NCI-H526 (cell line): ENCODE measurements at places on chromosomes 6 and 20.

GRCh38 chr6:55276745-55277530 lies 50.3 kb upstream of the GFRAL start:
- DNase-seq = peak; percentile 77

DNA sequence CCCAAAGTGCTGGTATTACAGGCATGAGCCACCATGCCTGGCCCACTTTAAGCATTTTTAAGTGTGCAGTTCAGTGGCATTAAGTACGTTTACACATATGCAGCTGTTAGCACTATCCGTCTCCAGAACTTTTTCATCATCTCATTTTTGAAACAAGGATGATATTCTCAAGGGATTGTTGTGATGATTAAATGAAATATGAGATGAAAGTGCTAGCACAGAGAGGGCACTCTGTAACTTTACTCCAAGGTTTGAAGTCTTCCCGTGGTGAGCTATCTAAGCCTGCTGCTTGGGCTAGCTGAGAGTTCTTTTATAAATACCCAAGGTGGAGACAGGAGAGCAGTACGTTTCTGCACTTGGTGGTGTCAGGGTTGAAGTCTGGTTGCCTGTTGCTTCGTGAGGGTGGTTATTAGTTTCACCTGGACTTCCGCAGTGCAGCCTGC lies 6.6 kb downstream of the TM9SF4 start:
- no peak for DNase-seq

DNA sequence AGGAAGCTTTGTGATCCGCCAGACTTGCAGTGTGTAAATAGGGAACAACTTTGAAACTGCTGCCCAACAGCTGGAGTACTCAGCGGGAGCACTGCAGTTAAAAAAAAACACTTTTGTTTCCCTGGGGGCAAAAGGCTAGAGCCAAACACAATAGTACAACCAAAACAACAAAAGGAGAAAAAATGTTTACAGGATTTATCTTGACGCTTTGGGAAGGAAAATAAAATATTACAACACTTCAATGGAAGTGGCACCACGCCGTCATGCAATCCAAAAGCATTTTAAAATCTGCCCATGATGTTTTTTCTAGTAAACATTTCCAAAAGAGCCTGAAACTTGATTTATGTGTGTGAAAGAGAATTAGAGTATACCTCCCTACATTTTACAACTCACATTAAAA lies 26.0 kb downstream of the PTPRK start:
- DNase-seq = no peak

DNA sequence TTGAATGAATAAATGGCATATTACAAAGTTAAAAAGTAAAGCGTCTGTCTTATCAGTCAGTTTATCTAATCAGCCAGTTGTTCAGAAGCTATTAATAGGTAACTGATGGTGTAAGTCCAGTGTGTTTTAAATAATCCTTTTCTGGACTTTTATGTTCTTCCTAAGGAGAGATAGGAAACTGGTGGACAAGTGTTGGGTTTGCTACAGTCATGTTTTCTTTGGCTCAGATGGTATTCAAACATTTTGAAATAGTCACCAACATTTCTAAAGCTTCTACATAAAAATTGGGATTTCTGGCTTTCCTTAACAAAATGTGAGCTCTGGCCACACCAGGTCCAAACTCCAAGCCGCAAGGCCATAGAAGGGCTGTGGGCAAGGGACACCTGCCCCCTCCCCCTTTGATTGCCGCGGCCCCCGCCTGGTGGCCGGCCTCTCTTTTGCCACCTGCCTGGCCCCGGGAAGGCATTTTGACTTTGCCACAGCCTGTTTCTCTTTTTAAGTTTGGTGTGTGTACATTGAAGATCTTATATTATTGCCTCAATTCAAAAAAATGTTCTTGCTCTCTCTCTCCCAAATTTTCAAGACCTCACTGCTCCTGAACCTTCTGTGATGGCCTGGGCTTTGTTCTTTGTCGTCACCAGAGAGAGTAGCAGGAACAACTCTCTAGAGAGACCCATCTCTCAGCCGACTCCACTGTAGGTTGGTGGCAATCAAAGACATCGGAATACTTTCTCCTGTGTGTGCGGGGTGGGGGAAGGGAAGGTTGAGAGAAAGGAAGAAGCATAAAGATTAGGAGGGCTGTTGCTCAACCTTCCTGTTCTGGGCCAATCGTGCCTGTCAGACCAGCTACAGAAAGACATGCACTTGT lies 84.0 kb upstream of the ZNF217 start:
- DNase-seq = peak; percentile 39

GRCh38 chr6:107941199-107941598 lies 16.8 kb downstream of the SEC63 start:
- DNase-seq = no peak

GRCh38 chr6:41591859-41592502 lies 45.8 kb downstream of the FOXP4 start:
- DNase-seq = peak; percentile 74

DNA sequence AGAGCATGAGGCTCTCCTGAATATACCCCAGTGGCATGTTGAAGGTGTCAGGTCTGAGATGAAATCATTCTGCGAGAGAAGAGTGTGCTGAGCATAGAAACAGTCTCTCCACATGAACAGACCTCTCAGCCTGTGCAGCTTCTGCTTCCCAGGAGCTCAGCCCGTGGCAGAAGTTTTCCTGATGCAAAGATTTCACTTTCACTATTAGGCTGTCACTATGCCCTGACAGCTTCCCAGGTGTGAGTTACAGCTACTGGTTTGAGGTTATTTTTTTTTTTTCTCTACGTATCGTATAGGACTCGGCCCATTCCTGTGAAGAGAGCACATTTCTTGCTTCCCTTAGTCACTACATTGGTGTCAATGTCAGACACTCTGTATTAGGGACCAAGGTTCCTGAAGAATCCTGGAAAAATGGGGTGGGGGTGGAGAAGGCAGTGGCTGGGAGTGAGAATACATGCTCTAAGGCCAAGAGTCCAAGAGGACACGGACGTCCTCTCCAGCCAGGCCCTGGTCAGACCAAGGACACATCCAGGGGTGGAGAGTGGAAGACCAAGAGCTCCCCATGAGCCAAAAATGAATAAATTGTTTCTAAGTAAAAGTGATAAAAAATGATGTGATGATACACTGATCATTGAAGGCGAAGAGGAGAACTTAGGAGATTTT lies 121.2 kb upstream of the AKAP12 start:
- DNase-seq = no peak

DNA sequence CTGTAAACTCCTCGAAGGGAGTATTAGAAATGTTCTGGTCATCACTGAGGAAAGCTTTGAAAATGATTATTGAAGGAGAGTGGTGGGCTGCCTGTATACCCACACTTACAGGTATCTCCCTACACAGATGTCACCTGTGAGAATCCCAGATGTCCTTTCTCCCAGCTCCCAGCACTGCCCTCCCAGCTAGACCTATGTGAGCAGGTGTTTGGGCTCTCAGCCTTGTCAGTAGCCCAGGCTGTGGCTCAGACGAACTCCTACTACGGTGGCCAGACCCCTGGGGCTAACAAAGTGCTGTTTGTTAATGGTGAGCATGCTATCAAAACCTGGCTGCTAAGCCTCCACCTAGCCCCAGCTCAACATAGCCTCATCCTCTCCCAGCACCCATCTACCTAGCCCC lies 7.1 kb downstream of the PRSS16 start:
- DNase-seq = no peak

DNA sequence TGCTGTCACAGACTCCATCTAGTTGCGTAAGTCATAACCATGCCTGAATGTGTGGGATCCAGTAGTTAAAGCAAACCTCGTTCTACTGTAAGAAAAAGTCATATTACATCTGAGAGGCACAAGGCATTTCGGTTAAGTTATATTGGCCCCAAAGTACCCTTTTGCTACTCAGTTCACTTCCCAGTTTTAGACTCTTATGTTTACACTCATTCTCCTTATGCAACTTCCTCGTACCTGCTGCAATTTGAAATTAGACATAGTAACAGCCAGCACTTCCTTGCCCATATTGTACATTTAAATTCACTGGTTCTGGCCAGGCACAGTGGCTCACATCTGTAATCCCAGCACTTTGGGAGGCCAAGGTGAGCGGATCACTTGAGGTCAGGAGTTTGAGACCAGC lies 37.0 kb downstream of the PEX7 start:
- no peak for DNase-seq

DNA sequence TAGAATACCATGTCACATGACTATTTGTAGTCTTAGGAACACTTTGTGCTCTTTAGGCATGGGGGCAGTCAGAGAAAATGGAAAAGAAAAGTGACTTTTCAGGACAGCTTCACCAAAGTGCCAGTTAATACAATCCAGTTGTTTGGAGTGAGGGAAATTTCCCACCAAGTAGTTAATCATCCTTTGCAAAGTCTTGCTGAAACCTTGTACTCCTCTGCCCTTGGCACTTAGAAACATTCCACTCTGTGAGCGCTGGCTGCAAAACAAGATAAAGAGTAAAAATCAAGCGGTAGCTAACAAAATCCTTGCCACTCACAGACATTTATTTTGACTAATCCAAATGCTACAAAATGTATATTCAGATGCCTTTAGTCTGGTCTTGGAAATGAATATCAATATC lies 229.2 kb upstream of the HSF2 start:
- DNase-seq = no peak

- DNase-seq = no peak
Measured at GRCh38 chr6:112877134-112878100, 530.3 kb downstream of the RFPL4B start.

GRCh38 chr20:6473197-6473596 lies 294.3 kb upstream of the BMP2 start:
- DNase-seq = no peak

DNA sequence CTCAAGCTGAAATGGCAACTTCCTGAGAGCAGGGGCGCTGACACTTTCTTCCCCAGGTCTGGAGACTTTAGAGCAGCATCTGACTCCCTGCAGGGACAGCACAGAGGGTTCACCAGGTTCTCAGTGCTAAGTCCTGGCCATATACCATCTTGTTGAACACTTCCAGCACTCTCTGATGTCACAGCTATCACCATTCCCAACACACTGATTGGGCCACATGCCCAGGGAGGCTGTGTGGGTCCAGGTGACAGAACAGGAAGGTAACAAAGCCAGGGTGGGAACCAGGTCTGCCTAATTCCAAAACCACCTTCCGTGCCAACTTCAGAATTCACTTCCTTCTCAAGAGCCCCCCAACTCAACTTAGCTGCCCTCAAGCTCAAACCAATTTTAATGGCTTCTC lies 4.3 kb downstream of the APCDD1L start:
- DNase-seq = no peak

GRCh38 chr6:56073761-56074160 lies 173.6 kb downstream of the COL21A1 start:
- DNase-seq = no peak

DNA sequence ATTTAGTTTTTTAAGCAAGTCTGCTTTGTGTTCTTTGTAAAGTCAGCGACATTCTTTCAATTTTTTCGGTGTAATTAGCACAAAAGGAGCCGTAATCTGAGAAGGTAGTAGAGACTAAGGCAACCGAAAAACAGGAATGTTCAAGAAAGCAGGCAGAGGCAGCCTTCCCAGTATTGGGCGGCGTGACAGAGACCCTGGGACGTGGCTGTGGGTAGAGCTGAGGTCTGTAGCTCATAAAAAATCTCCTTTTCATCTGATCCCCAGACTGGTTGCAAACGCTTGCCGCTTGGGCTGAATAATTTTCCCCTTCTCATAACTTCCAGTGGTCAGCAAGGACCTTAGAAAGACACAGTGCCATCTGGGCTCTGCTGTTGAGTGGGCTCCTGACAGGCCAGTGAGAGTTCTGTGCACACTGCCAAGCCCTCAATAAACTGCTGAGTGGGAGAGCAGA lies 30.8 kb downstream of the GNAS start:
- no peak for DNase-seq

DNA sequence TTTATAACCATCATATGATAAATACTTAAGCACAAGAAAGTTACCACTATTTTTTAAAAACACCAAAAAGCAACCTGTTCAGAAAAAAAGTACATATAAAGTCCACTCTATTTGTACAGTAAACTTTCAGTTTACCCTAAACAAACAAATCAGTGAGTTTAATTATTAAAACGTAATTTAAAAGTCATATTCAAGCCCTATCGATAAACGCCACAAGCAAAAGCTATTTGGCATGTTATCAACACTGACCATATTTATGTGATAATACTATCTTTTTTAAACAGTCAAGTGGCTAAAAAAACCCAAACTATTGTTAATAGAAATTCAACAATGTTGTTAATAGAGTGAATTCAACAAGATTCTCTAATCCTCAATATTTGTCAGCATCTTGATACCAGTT lies 1.9 kb downstream of the KATNA1 start:
- DNase-seq = no peak

GRCh38 chr6:37625591-37626374 lies 71.9 kb downstream of the MDGA1 start:
- DNase-seq = peak; percentile 19

GRCh38 chr6:69105288-69105687 lies 470.2 kb downstream of the ADGRB3 start:
- DNase-seq = peak; percentile 17

DNA sequence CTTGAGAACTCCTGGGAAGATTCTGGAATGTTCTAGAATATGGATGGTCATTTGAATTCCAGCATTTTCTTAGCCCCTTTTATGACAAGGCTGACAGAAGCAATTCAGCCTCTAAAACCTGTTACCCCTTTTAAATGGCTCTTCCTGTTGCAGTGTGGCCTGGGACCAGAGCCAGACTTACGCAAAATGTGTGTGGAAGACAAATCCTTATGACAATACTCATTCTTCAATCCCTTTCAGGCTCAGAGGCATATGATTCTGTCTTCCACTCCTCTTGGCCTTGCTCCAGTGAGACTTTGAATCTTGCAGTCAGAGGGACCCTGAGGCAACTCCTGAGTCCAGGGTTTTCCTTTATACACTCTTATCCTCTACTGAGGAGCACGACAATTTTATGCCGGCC lies 287.0 kb downstream of the CLIC5 start:
- no peak for DNase-seq

DNA sequence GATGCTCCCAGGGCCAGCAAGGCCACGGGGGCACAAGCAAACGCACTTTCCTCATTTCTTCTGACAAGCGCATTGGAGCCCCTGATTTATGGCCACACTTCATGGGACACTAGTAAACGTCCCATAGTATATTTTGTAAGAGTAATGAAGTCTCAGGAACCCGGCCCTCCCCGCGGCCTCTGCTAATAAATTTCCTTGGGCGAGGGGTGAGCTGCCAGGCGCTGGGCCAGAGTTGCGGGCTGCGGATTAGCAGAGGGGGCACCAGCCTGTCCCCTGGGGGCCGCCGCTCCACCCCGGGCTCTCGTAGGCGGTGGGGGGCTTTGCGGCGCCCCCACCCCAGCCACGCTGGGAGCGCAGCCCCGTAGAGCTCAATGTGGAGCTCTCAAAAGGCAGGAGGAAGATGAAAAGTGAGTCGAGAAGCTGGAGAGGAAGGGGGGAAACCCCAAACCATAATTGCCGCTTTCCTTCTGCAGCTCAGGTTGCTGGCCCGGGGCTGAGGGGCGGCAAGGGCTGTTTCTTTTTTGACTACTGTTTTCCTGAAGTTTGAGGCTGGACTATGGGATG lies 173.6 kb downstream of the CDC5L start:
- DNase-seq = no peak

DNA sequence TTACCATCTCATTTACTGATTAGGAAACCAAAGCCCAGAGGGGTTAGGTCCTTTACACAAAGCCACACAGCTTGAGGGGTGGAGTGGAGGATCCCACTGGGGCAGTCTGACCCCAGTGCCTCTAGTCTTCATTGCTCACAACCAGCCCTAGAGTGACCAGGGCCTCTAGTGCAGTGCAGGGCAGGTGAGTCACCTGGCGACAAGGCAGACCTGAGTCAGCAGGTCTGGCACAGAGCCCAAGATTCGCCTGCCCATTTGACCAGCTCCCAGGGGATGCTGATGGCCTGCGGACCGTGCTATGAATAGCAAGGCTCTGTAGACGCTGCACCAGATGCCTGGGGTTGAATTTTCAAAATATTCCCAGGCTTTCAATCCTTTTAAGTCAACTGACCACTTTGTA lies 29.9 kb downstream of the CDH26 start:
- no peak for DNase-seq
